ENCODE measurements at places on chromosomes 1 and 21. TPM values are rescaled to one million over a fixed set of nuclear protein-coding genes. Genes with fewer than 3 reads are reported as not detected.

GRCh38 chr21:34830386-34831170 lies 161.8 kb downstream of the CLIC6 start:
- no peak overlapping the region for H3K4me3 ChIP-seq
- peaks cover 68% of the 10 kb centered on the region for H3K36me3 ChIP-seq
- peaks cover 19% of the 10 kb centered on the region for H3K4me1 ChIP-seq
- DNase-seq, result no peak
- H3K27me3 ChIP-seq, result no peaks in the 10 kb centered on the region

GRCh38 chr1:172960019-172960418 lies 90.7 kb downstream of the TNFSF18 start:
- H3K4me1 ChIP-seq, result no peaks in the 10 kb centered on the region
- H3K27ac ChIP-seq, result no peak overlapping the region
- no peak overlapping the region for H3K4me3 ChIP-seq

DNA sequence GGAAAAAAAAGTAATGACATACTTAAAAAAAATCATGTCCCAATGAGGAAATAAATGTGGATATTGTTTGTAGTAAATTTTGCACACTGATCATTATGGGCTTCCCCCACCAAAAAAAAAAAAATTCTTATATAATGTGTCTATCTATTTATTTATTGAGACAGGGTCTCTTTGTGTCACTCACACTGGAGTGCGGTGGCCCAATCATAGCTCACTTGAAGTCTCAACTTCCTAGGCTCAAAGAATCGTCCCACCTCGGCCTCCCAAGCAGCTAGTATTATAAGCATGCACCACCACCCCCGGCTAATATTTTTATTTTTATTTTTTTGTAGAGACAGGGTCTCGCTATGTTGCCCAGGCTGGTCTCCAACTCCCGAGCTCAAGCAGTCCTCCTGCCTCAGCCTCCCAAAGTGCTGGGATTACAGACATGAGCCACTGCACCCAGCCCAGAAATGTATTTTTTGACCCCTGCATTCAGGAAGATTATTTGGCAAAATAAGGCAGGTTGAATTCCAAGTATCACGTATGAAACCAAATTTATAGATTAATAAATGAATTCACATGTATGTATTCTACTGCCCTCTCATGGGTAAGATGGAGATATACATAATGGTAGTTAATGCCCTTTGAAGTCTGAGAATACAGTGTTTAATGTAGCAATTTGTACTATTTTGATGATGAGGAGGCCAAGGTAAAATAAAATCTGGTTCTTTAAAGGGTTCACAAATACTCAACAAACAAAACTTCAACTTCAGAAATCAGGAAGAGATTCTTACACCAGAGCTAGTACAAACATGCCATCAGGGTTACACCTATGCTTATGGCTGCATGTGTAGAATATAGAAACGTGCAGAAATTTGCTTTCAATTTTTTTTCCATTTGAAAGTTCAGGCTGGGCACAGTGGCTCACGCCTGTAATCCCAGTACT lies 1.4 kb upstream of the DENND2C start:
- DNase-seq, result no peak
- H3K27ac ChIP-seq, result no peak overlapping the region
- peaks cover 7% of the 10 kb centered on the region for H3K27me3 ChIP-seq
- peaks cover 10% of the 10 kb centered on the region for H3K4me1 ChIP-seq
- H3K4me3 ChIP-seq, result no peak overlapping the region
- no peaks in the 10 kb centered on the region for H3K36me3 ChIP-seq

- no peak overlapping the region for H3K4me3 ChIP-seq
- H3K27me3 ChIP-seq, result no peaks in the 10 kb centered on the region
- no peak overlapping the region for H3K27ac ChIP-seq
- no peaks in the 10 kb centered on the region for H3K36me3 ChIP-seq
- H3K4me1 ChIP-seq, result no peaks in the 10 kb centered on the region
Observed at GRCh38 chr1:65924471-65924870, 131.8 kb downstream of the PDE4B start.

- no peak overlapping the region for H3K4me3 ChIP-seq
- no peaks in the 10 kb centered on the region for H3K4me1 ChIP-seq
- DNase-seq, result no peak
- peaks cover 6% of the 10 kb centered on the region for H3K27me3 ChIP-seq
- H3K36me3 ChIP-seq, result no peaks in the 10 kb centered on the region
Observed at GRCh38 chr1:90509225-90510048, 207.7 kb downstream of the BARHL2 start.

The LYST gene
- 87.3 TPM for total RNA-seq

GRCh38 chr1:209622841-209623829 lies 29.1 kb downstream of the LAMB3 start:
- H3K36me3 ChIP-seq, result no peaks in the 10 kb centered on the region
- no peak overlapping the region for H3K4me3 ChIP-seq
- H3K27me3 ChIP-seq, result peaks cover 2% of the 10 kb centered on the region

The MCOLN2 gene
- total RNA-seq, result 15.7 TPM

DNA sequence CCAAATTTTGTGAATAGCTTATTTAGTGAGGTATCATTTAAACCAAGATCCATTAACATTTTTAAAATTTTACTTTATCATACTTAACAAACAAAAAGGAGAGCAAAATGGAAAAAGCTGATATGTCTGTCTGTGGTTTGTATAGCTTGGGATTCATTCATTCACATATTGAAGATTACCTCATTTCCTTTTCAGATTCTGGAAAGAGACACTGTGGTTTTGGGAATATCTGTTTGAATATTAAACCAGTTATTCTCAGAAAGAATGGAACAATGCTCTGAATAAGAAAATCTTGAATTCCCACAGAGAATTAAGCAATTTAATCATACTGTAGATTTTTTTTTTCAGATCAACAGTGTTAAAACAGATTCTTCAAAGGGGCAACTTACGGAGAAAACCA lies 93.8 kb upstream of the PRDX6 start:
- H3K27ac ChIP-seq, result no peak overlapping the region
- no peak overlapping the region for H3K4me3 ChIP-seq
- H3K36me3 ChIP-seq, result no peaks in the 10 kb centered on the region
- no peaks in the 10 kb centered on the region for H3K27me3 ChIP-seq
- no peaks in the 10 kb centered on the region for H3K4me1 ChIP-seq

- H3K4me3 ChIP-seq, result no peak overlapping the region
- H3K36me3 ChIP-seq, result peaks cover 47% of the 10 kb centered on the region
- H3K27me3 ChIP-seq, result no peaks in the 10 kb centered on the region
- no peak for DNase-seq
- no peaks in the 10 kb centered on the region for H3K4me1 ChIP-seq
Observed at GRCh38 chr1:245750261-245750660, 595.5 kb downstream of the KIF26B start.

GRCh38 chr1:225937048-225937968 lies 3.7 kb downstream of the LEFTY2 start:
- H3K4me1 ChIP-seq, result no peaks in the 10 kb centered on the region
- no peak overlapping the region for H3K4me3 ChIP-seq
- no peaks in the 10 kb centered on the region for H3K36me3 ChIP-seq
- no peaks in the 10 kb centered on the region for H3K27me3 ChIP-seq

GRCh38 chr1:25520446-25521061 lies 22.9 kb upstream of the LDLRAP1 start:
- no peaks in the 10 kb centered on the region for H3K27me3 ChIP-seq
- DNase-seq, result peak; percentile 87
- H3K4me3 ChIP-seq, result no peak overlapping the region
- peaks cover 4% of the 10 kb centered on the region for H3K4me1 ChIP-seq
- H3K36me3 ChIP-seq, result no peaks in the 10 kb centered on the region
- H3K27ac ChIP-seq, result no peak overlapping the region

GRCh38 chr1:166273618-166274017 lies 106.8 kb upstream of the FAM78B start:
- H3K36me3 ChIP-seq, result no peaks in the 10 kb centered on the region
- no peaks in the 10 kb centered on the region for H3K27me3 ChIP-seq
- H3K4me3 ChIP-seq, result no peak overlapping the region
- no peaks in the 10 kb centered on the region for H3K4me1 ChIP-seq
- no peak overlapping the region for H3K27ac ChIP-seq
- DNase-seq, result no peak

The VSIG8 gene
- not detected for total RNA-seq

DNA sequence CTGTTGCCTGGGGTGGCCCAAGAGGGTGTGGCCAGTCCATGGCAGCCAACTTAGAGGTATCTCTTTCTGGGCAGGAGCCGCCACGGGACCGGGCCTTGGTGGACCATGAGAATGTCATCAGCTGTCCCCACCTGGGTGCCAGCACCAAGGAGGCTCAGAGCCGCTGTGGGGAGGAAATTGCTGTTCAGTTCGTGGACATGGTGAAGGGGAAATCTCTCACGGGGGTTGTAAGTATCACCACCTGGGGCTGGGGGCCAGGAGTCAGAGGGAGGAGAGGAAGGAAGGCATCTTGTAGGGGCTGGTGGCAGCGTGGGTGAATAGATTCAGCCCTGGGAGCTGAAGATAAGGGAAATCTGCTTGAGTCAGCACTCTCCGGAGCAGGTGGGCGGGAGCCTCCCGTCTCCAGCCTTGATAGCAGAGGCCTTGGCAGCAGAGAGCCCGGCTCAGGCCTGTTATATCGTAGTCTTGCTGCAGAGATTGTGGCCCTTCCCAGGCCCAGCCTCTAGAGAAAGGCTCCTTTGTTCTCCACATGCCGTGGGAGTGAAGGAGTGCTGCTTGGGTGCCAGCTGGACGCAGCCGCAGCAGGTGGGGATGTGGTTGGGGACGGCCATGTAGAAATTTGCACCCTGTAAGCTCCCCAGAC lies 25.4 kb downstream of the PHGDH start:
- peaks cover 61% of the 10 kb centered on the region for H3K36me3 ChIP-seq
- DNase-seq, result no peak
- H3K4me3 ChIP-seq, result no peak overlapping the region
- no peak overlapping the region for H3K27ac ChIP-seq
- H3K27me3 ChIP-seq, result no peaks in the 10 kb centered on the region
- no peaks in the 10 kb centered on the region for H3K4me1 ChIP-seq

The FUBP1 gene
- total RNA-seq, result 257 TPM

DNA sequence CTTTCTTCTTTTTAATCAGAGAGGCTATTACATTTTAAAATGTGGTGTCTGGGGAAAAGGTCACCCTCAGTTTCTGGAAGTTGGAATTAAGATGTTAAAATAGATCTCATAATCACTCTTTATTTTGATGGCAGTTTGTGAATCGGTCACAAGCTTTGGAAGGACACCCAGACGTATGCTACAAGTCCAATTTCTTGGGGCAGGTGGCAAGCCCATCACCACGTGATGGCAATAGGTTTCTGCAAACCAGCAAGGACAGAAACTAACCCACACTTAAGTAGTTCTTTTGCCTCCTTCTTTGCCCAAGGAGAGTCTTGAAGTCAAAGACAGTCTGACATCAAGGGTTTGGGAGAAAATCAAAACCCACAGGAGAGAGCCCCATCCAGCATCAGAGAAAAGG lies 72.9 kb downstream of the C1orf87 start:
- peaks cover 22% of the 10 kb centered on the region for H3K27me3 ChIP-seq
- H3K4me1 ChIP-seq, result no peaks in the 10 kb centered on the region
- no peak for DNase-seq
- no peak overlapping the region for H3K27ac ChIP-seq
- no peak overlapping the region for H3K4me3 ChIP-seq

DNA sequence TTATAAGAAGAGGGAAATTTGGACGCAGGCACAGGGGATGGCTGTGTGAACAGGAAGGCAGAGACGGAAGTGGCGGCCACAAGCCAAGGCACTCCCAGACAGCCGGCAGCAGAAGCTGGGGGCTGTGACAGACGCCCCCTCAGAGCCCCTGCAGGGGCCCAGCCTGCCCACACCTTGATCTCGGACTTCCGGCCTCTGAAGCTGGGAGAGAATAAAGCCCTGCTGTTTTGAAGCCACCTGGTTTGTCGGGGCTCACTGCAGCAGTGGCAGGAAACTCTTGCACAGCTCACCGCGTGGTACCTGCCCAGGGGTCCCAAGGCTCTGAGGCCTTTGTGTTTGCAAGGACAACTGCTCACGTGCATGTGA lies 13.7 kb downstream of the MEGF6 start:
- H3K27me3 ChIP-seq, result no peaks in the 10 kb centered on the region
- peak overlapping the region; percentile 83 for H3K27ac ChIP-seq
- H3K36me3 ChIP-seq, result no peaks in the 10 kb centered on the region
- peak; percentile 54 for DNase-seq
- H3K4me3 ChIP-seq, result peak overlapping the region; percentile 3

DNA sequence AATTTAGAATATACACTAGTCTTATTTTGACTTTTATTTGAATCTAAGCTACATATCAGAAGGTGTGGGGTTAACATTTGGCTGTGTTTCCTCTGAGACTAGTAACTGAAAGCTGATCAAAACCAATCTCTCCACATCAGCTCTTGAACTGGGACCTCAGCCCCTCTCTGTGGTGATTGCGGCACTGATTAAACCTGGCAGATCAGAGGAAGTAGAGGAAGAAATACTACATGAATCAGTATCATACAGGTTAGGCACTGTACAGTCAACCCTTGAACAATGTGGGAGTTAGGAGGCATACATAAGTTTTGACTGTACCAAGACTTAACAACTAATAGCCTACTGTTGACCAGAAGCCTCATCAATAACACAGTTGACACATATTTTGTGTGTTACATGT lies 122.5 kb upstream of the C1orf87 start:
- DNase-seq, result no peak
- H3K36me3 ChIP-seq, result no peaks in the 10 kb centered on the region
- no peak overlapping the region for H3K27ac ChIP-seq
- no peaks in the 10 kb centered on the region for H3K27me3 ChIP-seq
- no peak overlapping the region for H3K4me3 ChIP-seq

- no peak overlapping the region for H3K4me3 ChIP-seq
- no peaks in the 10 kb centered on the region for H3K36me3 ChIP-seq
- peak; percentile 65 for DNase-seq
- no peak overlapping the region for H3K27ac ChIP-seq
Observed at GRCh38 chr1:41416552-41417334, 55.5 kb downstream of the FOXO6 start.

DNA sequence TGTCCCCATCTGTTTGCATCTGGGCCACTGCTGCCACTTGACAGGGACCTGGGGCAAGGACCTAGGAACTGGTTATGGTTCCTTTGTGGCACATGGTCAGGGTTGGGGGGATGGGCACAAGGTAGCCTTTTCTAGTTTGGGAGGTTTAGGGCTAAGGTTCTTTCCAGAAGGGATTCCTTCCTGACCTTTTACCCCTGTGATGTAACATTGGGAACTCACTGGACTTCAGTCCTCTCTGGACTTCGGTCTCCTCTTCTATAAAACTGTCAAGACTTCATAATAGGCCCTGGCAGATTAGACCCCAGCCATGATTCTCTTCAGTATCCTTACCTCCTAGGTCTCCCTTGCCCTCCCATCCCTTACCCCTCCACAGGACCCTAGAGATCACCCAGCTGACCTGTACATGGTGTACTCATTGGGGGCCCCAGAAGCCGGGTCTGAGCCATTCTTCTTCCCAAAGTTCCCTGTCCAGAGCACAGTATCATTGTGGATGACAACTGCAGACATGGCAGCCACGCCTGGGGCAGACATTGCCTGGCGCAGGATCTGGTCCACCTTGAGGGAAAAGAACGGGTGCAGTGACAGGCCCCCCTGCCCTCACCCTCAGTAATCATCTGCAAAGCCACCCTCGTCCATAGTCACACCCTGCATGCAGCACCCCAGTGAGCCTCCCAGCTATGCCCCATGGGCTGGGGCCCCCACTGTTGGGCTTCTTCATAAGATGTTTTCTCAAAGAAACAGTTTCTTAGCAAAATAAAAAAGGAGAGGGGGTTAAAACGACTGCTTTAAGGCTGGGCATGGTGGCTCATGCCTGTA lies 12.9 kb downstream of the LACTBL1 start:
- H3K27me3 ChIP-seq, result peaks cover 11% of the 10 kb centered on the region
- no peak overlapping the region for H3K4me3 ChIP-seq
- no peak for DNase-seq
- no peaks in the 10 kb centered on the region for H3K36me3 ChIP-seq
- H3K4me1 ChIP-seq, result peaks cover 2% of the 10 kb centered on the region

Measured in activated CD8-positive, alpha-beta T cell treated with anti-CD3 and anti-CD28 coated beads for 36 hours (primary cell).